Progenitor cell of endocrine pancreas (in vitro differentiated cells): ENCODE measurements at places on chromosomes 16 and 17. TPM values are rescaled to one million over a fixed set of nuclear protein-coding genes. Genes with fewer than 3 reads are reported as not detected.

NOD2 gene
- not detected in 2 replicates for total RNA-seq

PARD6A gene
- 5.6 and 6.4 TPM in 2 replicates for total RNA-seq

ELMO3 gene
- total RNA-seq = 5.4 and 5.5 TPM in 2 replicates

INCA1 gene
- total RNA-seq = 2.8 and 3.3 TPM in 2 replicates

MEIOB gene
- total RNA-seq = not detected in 2 replicates

ABCC11 gene
- 0.91 and 1.5 TPM in 2 replicates for total RNA-seq

C16orf89 gene
- not detected in 2 replicates for total RNA-seq

NLRC3 gene
- total RNA-seq = 0.14 and 0.38 TPM in 2 replicates

CSH1 gene
- not detected in 2 replicates for total RNA-seq

ABCA9 gene
- 0.11 and 0.14 TPM in 2 replicates for total RNA-seq

LGALS9 gene
- 2.1 and 3.1 TPM in 2 replicates for total RNA-seq

GOSR1 gene
- 59.6 and 64.9 TPM in 2 replicates for total RNA-seq

CFAP97D1 gene
- total RNA-seq = 0.07 TPM in 1 of 2 replicates, not detected in the other

NECAB2 gene
- total RNA-seq = 4.4 and 4.6 TPM in 2 replicates

CLN3 gene
- 43.9 and 45.4 TPM in 2 replicates for total RNA-seq

ZPBP2 gene
- not detected in 2 replicates for total RNA-seq

SKAP1 gene
- 0.69 and 1.0 TPM in 2 replicates for total RNA-seq

SLC16A11 gene
- 0.84 and 1.4 TPM in 2 replicates for total RNA-seq

CAPNS2 gene
- not detected in 2 replicates for total RNA-seq

PPM1E gene
- 1.6 and 1.7 TPM in 2 replicates for total RNA-seq

C1QTNF8 gene
- not detected in 2 replicates for total RNA-seq

FDXR gene
- total RNA-seq = 16.9 and 18.2 TPM in 2 replicates

ZNF652 gene
- total RNA-seq = 49.3 and 52.7 TPM in 2 replicates

TBC1D3 gene
- total RNA-seq = not detected in 2 replicates

PDE6G gene
- 0.50 TPM in 1 of 2 replicates, not detected in the other for total RNA-seq

TLCD2 gene
- 2.7 and 2.9 TPM in 2 replicates for total RNA-seq

PABPN1L gene
- 0.46 TPM in 1 of 2 replicates, not detected in the other for total RNA-seq

VMO1 gene
- 1.3 and 2.0 TPM in 2 replicates for total RNA-seq

CACNA1G gene
- total RNA-seq = 0.19 and 0.36 TPM in 2 replicates

MYH8 gene
- not detected in 2 replicates for total RNA-seq

MRPS23 gene
- 34.6 and 38.9 TPM in 2 replicates for total RNA-seq

CHAD gene
- not detected in 2 replicates for total RNA-seq

OR4D2 gene
- not detected in 2 replicates for total RNA-seq

EME2 gene
- total RNA-seq = 50.6 and 53.4 TPM in 2 replicates

TMC5 gene
- 9.9 and 10.9 TPM in 2 replicates for total RNA-seq

CHMP6 gene
- 26.1 and 27.8 TPM in 2 replicates for total RNA-seq

SMIM22 gene
- not detected in 2 replicates for total RNA-seq

PTGES3L gene
- 5.6 and 6.5 TPM in 2 replicates for total RNA-seq

MPP2 gene
- 5.4 and 6.4 TPM in 2 replicates for total RNA-seq

KRT28 gene
- not detected in 2 replicates for total RNA-seq

TMIGD1 gene
- total RNA-seq = not detected in 2 replicates
